ENCODE measurements at places on chromosomes 7 and 10.

DNA sequence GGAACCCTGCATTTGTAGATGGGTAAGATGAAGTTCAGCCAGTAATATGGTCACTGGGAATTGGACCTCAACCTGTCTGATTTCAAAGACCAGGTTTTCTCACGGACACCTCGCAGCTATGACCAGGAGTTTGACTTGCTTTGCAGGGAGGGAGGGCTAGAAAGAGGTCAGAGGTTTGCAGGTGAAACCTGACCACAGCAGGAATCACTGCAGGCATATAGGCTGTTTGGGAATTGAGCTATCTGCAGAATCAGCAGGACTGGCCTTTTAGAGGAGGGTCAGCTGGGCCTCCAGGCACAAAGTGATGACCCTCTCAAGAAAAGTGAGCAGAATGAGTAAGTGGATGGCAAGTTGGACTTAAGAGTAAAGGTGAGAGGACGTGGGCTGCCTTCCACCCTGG is 166.3 kb downstream of the ADRA2A start:
- DNase-seq: no peak

GRCh38 chr7:120582916-120583315 is 275.0 kb downstream of the TSPAN12 start:
- no peak for DNase-seq

DNA sequence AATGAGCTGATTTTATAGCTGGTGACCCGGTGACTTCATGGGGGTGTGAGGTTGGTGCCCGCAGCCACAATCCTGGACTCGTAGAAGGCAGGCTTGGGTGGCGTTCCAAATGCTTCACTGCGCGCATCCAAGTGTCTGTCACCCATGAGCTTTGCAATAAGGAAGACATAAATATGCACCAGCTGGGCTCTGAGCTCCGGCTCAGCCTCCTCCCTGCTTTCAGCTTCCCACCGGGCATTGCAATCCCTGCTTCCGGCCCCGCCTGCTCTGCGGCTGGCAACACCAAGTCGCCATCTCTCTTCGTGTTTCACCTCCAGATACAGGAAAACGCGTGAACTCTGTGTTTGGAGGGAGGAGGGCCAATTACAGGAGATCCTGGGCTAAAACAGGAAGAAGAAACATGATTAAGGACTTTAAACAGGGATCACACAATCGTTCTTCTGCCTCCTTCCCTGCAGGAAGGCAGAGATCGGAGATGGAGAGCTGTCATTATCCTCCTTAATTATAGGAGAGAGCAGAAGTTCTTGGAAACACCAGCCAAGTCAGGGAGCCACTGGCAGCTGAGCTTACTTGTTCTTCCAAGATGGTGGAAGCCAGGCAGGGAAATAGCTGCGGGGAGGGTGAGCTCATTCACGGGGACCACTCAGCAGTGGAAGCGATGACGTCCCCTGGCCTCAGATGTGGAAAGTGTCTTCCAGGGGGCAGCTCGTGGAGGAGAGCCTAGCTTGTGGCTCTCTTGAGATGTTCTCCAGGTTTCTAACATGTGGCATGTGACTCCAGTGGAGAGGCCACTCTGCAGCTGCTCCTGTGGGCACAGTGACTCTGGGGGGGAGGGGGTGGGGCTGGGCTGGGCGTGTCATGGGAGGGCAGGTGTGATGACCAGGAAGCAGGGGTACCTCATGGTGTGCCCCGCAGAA is 134.9 kb downstream of the CAMK1D start:
- no peak for DNase-seq

DNA sequence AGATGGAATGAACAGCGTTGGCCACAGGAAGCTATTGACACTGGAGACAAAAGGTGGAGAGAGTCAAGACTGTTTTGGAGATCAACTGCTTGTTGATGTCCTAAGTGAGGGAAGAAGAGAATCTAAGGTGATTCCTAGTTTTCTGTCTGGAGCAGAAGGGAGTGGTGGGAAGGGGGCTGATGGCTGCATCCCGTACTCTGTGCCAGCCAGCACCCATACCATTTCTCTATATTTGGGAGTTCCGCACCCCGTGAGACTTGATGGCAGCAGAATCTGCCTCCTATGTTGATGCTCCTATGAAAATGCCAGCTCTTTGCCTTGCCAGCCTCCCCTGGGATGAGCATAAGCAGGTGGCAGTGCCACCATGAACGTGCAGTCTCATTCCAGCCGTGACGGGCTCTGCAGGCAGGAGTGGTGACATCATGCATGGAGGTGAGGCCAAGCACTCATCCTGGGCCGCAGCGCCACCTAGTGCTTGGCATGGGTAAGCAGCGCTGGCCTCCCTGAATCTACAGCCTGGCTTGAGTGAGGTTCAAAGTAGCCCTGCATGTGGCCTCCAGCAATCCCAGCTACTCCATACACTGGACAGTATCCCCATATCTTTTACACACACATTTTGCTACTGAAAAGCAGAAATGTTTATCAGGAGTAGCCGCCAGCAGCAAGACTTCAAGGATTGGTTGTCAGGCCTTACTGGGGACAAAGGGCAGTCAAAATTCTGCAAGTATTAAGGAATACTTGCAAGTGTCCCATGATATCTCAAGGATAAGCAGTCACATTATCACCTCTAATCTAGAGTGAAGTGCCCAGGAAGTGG is 43.0 kb downstream of the PODXL start:
- peak; percentile 80 for DNase-seq

DNA sequence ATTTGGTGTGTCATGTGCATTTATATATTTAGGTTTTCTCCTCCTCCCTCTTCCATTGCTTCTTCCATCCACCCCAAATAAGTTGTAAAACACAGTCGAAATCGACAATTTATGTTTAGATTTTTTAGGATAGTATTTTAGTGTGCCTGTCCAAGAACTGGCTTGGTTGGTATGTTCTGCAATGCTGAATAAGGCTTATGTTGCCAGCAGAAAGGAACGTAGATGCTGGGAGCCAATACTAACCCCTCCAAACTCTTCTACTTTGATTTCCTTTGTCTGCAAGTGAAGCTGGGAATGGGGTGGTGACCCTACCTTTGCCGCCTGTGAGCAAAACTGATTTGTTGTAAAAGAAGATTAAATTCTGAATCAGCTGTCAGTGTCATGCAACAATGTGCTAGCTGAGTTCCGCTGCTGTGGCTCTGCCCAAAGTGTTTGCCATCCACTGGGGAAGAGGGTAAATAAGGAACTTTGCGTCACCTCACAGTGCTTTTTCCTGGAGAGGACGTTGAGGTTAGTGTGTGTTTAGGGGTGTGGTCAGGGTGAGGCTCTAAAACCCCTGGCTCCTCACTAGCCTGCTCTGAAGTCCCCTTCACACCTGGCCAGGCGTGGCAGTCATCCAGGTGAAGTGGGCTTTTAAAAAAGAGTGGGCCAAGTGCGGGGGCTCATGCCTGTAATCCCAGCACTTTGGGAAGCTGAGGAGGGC is 44.4 kb downstream of the TACC2 start:
- no peak for DNase-seq

DNA sequence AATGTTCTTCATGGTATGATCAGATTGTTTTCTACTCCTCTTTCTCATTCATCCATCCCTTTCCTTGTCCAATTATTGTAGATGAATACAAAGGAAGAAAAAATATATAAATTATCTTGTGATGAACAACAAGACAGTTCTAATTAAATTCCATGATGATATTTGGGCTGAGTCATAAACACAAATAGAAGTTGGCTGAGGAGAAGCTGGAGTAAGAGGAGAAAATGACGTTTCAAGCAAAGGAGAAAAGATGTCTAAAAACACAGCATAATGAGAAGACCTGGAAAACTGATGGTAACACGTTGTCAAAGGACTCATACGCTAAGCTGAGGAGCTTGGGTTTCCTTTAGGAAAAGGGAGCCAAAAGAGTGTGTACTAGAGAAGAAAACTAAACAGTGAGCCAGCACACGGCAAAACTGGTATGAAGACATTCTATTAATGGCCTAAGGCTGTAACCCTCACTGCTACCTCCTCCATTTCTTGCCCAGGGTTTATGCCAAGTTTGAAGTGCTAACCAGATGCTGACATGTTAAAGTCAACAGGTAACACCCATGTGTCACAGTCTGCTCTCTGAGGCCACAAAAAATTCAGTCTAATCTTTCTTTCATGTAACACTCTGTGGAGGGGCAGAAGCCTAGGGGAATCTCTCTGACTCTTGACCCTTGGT is 26.1 kb downstream of the ZFAND4 start:
- no peak for DNase-seq

GRCh38 chr7:71339924-71340323 is 208.0 kb downstream of the GALNT17 start:
- DNase-seq: no peak

GRCh38 chr10:76112826-76113150 is 681.4 kb downstream of the LRMDA start:
- no peak for DNase-seq

GRCh38 chr10:128071417-128071782 is 54.8 kb downstream of the MKI67 start:
- no peak for DNase-seq

DNA sequence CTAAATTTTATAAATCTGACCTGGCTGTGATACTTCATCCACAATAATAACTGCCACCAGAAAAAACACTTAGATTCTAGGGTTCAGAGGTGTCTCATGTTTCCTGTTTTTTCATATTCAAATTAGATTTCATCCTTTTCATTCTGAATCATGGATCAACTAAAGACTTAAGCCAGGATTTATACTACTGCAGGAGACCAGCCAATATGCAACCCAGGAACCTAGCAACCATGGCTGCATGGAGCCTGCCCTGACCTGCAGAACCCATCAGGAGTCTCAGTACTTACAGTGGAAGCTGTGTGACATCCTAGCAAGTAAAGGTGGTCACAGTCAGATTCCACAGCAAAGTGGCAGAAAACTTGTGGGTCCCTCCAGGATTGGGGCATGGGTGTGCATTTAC is 40.5 kb upstream of the RNF148 start:
- DNase-seq: no peak

- DNase-seq: no peak
Observed at GRCh38 chr7:105621176-105621575, 39.9 kb upstream of the EFCAB10 start.

GRCh38 chr10:19719284-19719683 is 96.9 kb upstream of the PLXDC2 start:
- DNase-seq: no peak

DNA sequence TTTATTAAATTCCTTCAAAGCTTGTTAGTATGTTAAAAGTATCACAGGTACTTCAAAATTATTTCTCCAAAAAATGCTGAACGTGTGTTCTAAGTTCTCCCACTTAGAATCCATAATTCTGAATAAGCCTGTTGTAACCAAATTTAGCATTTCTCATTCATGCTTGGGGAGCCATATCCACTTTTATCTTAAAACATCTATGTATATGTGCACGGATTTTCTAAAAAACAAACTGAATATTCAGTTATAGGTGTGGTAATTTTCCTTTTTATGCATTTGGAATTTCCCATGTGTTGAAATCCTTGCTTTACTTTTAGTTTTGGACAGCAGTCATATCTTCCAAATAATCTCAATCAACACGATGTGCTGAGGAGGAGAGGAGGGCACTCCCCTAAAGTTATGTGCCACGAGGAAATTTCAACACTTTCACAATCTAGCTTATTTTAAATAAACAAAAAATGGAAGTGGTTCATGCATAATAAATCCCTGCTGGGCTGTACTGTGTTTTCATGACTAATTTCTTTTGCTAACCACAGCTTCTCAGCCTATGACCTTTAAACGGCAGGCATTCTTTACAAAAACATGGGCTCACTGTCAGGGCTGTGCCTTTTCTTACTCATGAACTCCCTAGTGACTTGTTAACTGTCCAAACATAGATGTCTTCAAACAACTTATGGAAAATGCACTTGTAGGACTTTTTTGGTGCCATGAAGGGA is 380.3 kb upstream of the SEMA3C start:
- no peak for DNase-seq

GRCh38 chr7:158286210-158286609 is 301.4 kb downstream of the PTPRN2 start:
- no peak for DNase-seq

Data from stimulated activated CD4-positive, alpha-beta T cell treated with anti-CD3 and anti-CD28 coated beads, Interleukin-4, amount 100 ng/mL, for 1 hour (primary cell).